ENCODE measurements at places on chromosomes 5 and 9.

DNA sequence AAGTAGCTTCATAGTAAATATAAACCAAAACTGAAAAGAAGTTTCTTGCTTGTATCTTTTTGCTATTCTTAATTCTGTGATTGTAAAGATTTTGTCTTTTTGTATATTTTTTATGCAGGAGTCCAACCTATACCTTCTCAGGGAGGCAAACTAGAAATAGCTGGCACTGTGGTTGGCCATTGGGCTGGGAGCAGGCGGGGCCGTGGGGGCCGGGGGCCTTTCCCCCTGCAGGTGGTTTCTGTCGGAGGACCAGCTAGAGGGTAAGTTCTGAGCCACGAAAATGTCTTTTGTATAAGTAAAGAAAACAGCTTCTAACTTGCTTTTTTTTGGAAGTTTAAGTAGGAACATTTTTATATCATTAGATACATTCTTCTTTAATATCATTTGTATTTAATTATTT lies 15.4 kb upstream of the PHF2 start:
- DNase-seq = no peak

DNA sequence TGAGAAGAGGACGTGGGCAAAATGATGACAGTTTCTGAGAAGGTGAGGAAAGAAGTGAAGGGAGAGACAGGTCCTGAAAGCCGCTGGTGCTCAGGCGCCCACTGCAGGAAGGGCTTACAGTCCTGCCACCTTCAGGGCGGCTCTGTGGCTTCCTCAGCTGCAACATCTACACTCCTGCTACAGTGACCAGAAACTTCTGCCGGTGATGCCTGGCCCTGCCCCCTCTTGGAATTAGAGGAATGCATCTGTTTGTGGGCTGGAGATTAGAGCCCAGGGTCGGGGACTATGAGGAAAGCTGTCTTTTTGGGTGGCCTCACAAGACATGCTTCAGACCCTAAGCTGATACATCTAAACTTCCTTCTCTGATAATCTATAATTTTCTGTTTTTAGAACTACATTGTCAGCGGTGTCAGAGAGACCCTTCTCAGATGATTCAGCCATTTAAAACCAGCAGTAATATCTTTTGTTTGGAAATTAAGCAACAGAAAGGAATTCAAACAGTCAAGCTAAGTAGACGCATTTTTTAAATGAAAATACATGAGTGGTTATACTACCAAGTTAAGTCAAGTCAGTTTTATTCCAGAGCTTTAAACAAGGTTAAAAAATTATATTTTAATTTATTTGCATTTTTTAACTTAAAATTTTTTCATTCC lies 30.4 kb downstream of the PRDM6 start:
- DNase-seq = no peak

DNA sequence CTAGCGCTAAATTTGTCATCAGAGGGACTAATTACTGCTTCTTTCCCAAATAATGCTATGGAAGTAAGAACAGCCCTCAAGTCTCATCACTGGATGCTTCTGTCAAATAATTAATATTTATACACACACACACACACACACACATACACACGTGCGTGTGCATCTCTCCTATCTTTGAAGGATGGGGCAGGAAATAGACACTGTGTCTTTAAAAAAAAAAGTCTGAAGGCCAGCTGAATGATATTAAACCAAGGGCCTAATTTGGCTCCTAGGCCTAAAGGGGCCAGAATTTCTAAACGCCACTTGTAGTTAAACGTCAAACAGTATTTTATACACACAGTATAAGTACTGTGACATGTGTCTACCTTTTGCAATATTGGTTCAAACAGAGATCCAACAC lies 3.3 kb downstream of the SLF1 start:
- no peak for DNase-seq

- no peak for DNase-seq
Measured at GRCh38 chr5:135353952-135354721, 44.9 kb downstream of the MACROH2A1 start.

GRCh38 chr9:27430750-27431535 lies 93.1 kb upstream of the IFNK start:
- no peak for DNase-seq

- no peak for DNase-seq
Measured at GRCh38 chr9:124392871-124393460, 22.3 kb downstream of the PSMB7 start.

GRCh38 chr5:111237470-111237869 lies 13.3 kb downstream of the CAMK4 start:
- DNase-seq = no peak

DNA sequence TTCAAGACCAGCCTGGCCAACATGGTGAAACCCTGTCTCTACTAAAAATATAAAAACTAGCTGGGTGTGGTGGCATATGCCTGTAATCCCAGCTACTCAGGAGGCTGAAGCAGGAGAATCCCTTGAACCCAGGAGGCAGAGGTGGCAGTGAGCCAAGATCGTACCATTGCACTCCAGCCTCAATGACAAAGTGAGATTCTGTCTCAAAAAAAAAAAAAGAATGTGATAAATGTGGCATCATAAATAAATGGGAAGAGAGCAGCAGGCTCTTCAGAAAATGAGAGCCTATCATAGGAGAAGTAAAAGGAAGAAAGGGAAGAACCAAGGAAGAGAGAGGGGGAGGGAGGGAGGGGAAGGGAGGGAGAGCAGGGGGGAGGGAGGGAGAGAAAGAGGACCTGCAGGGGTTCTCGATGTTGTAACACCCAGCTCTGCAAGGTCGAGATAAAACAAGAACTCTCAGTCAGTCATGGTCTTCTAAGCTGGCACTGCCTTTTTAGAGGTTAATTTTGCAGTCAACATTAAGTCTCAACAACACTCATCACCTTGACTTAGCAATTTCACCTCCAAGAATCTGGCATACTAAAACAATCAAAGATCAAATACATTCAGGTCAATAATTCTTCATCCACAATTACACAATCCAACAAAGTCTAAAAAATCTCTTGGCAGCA lies 68.7 kb upstream of the SIMC1 start:
- no peak for DNase-seq

- no peak for DNase-seq
Measured at GRCh38 chr5:19886123-19886917, 101.7 kb downstream of the CDH18 start.
